ENCODE measurements at places on chromosomes 6 and 20. TPM values are rescaled to one million over a fixed set of nuclear protein-coding genes. Genes with fewer than 3 reads are reported as not detected.

DNA sequence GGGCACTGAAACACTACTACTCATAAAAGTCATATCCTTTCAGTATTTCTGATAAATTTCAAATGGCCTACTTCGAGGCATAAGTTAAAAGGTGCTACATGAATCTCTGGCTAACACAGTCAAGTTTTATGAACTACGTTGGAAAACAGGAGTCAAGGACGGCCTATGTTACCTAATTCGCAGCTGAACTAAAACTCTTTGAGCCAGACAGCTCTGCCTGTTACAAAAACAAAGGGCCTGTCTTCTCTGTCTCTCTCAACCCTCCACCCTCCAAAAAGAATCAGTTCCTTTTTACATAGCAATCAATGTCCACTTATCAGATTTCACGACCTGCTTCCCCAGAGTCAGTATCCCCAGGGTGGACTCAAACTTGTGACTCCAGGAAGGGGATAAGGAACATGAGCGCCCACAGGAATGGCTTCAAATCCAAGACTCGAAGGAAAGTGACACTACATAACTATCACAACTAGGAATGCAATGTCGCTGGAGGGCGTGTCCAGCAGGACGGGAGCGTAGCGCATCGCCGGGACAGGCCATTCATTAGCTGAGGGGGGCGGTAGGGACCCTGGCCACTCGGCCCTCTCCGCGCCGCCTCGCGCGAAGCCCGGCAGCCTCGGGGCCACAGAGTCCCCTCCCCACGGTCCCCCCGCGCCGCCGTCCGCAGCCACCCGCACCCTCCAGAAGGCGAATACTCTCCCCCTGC, 591 bp downstream of the IBTK start:
- peak; percentile 47 for DNase-seq

- no peak for DNase-seq
Observed at GRCh38 chr20:59662161-59662560, 57.8 kb downstream of the PHACTR3 start.

GRCh38 chr6:53180678-53181077, 32.0 kb upstream of the GCM1 start:
- DNase-seq: no peak

DNA sequence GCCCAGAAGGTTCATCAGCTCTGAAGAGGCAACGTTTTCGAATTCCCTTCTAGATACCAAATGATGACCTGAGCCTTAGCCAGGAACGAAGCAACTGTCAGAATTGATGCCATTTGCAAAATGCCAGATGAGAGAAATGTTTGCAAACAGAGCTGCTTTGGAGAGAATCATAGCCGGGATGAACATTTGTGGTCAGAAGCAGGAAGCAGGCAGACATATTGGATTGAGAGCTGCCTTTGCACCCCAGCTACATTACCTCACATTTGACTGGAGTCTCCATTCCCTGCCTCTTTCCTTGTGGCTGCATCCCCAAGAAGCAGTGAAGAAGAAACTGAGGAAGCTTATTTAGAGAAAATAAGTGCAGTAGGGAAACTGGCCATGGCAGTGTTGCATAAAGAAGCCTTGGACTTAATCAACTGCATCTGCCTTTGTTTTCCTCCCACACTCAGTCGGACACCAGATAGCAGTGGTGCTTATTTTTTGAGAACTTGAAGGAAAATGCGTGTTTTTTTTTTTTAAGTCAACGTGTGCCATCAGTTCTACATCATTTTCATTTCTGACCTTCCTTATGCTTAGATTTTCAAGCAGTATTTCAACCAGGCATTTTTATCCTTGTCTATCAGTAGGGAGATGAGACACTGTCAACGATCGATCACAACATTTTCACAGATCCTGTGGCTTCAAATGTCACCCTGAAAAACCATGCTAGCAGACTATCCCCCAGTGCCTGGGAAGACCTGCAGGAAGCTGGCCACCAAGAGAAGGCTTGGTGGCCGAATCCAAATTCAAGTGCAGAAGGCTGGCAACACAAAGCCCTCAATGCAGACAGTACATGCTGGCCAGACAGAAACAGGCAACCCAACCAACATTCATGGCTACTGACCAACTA, 541.2 kb upstream of the JARID2 start:
- no peak for DNase-seq

GRCh38 chr6:154169193-154169847, 130.3 kb downstream of the OPRM1 start:
- DNase-seq: no peak

DNA sequence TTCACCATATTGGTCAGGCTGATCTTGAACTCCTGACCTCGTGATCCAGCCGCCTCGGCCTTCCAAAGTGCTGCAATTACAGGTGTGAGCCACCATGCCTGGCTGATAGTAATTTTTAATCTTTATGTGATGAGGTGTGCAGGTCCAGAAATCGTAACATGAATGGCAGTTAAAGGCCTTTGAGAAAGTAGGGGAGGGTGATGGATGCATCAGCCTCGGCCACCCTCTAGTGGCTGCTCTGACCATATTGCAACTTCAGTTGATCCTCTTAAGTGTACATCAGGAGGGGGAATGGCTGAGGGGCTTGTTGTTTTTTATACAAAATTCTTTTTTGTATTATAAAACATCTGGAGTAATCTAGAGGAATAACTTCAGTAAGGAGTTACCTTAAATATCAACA, 193.0 kb downstream of the ZFAND3 start:
- DNase-seq: no peak

- no peak for DNase-seq
Observed at GRCh38 chr6:33638556-33638955, 17.4 kb downstream of the ITPR3 start.

The GHRH gene
- total RNA-seq: not detected

Data from skin of body (tissue), 3 donors.